G401 (cell line): ENCODE measurements at places on chromosomes 6 and 20. TPM values are rescaled to one million over a fixed set of nuclear protein-coding genes. Genes with fewer than 3 reads are reported as not detected.

- DNase-seq, result peak; percentile 81
These were observed 319.7 kb upstream of the TCF21 start for GRCh38 chr6:133568970-133569889.

DNA sequence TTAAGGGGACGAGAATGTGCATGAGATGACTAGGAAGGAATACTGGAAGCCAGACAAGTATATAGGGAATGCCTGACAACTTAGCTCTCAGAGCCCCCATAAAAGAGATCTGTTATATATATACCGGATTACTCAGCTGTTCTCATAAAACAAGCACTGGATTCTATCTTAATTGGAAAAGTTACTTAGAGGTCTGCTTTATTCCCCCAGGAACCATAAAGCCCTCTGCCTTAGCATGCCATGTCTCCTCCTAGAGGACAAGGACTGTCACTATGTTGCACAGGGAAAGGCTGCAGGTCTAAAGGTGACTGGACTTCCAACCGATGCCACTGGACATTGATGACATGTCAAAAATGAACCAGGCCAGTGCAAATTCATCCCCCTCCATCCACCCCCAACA, 6.4 kb downstream of the EXOC2 start:
- DNase-seq, result no peak

DNA sequence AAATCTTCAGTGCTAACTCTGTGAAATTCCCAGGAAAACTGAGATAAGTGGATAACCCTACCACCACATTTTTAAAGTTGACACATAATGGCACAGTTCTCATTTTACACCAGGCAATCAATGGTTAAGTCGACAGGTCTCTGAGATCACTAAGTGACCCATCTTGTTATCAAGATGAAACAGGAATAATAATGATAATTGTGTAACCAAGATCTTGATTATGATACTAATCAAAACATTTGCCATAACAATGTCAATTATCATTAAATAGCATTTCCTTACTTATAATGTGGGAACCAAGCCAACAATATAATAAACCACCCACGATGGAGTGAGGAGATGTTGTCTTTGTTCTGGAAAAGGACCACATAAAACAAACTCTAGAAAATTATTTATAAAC, 541.6 kb downstream of the TFAP2B start:
- DNase-seq, result no peak

DNA sequence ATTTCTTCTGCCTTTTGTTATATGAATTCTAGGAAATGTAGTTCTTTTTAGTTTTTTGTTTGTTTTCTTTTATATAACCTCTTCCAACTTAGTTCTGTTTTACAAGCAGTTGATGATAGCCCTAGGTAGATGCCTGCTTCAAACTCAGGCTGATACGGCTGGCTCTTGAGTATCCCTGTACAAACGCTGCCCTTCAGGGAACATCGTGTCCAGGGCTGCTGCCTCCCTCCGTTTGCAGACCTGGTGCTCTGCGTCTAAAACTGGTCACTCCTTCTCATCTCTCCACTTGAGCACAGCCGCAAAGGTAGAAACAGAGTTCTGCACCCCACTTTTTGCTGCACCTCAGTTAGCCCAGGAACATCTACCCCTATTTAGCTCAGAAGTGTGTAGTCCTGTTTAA, 310.1 kb downstream of the PRL start:
- no peak for DNase-seq

GRCh38 chr6:9204171-9204570, 768.8 kb upstream of the SLC35B3 start:
- DNase-seq, result no peak

Gene WASF1
- total RNA-seq, result 6.8 and 12.8 TPM in 2 replicates

Gene TFAP2D
- total RNA-seq, result not detected in 2 replicates

GRCh38 chr6:22476811-22477390, 92.5 kb upstream of the HDGFL1 start:
- no peak for DNase-seq

Gene TRIM31
- total RNA-seq, result not detected in 2 replicates

Gene SPACA1
- not detected in 2 replicates for total RNA-seq

DNA sequence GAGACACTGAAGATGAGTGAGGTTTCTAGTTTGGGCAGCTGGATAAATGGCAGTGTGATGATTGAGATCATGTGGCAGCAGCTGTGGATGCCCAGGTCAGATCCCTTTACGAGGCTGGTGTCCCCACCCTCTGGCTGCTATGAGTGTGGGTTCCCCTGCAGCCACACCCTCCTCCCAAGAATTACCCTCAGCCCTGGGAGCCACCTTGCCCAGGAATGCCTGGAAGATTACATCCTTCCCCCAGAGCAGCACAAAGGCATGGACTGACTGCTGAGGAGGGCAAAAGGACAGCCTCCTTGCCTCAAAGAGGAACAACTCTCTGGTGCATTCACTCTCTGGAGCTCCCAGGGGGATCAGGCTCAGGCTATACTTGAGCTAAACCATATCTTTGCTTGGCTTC, 15.0 kb upstream of the PKHD1 start:
- DNase-seq, result no peak
